ENCODE measurements at places on chromosomes 12 and 14. TPM values are rescaled to one million over a fixed set of nuclear protein-coding genes. Genes with fewer than 3 reads are reported as not detected.

DNA sequence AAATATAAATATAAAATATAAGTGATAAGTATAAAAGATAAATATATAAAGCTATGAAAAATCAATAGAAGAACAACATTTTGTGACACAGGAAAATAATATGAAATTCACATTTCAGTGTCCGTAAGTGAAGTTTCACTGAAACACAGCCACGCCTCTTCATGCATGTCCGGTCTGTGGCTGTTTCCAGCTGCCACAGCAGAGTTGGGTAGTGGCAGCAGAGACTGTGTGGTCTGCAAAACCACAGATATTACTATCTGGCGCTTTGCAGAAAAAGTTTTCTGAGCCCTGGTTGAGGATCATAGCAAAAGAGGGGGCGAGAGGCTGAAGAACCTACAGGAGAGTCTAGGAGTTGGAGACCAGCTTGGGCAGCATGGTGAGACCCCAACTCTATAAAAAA, 780 bp downstream of the SERPINA4 start:
- peaks cover 70% of the 10 kb centered on the region for H3K4me1 ChIP-seq
- no peaks in the 10 kb centered on the region for H3K36me3 ChIP-seq
- H3K27me3 ChIP-seq: no peaks in the 10 kb centered on the region
- H3K27ac ChIP-seq: no peak overlapping the region
- DNase-seq: no peak
- peak overlapping the region; percentile 63 for H3K4me3 ChIP-seq

DNA sequence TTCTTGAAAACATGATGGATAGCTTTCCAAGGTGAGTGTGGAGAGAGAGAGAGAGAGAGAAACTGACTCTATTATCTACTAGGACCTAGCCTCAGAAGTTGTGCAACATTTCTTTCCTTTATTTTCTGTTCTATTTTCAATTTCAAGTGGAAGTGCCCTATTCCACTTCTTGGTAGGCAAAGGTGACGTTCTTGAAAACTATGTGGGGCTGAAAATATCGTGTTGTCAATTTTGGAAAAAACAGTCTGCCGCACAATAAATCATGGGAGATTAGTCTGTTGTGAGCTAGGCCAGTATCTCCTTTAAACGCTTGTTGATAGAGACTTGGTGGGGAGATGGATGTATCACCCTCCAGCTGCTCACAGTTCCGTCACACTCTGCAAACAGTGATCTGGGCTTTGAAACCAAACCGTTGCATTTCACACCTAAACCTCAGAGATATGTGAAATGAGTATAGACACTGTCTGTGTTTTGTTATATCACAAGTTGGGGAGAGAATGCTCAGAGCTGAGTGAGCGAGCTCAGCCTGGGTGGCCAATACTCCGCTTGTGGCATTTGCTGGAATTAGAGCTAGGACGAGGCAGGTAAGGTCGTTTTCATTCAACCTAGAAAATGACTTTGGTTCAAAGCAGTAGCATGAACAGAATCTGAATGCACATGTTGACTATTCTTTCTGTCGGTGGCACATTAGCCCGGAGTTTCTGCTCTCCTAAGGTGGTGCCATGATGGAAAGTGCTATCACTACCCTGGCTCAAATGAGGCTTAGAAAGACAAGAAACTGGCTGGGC, 75.1 kb upstream of the ST8SIA1 start:
- no peaks in the 10 kb centered on the region for H3K36me3 ChIP-seq
- no peaks in the 10 kb centered on the region for H3K27me3 ChIP-seq
- DNase-seq: no peak
- H3K4me1 ChIP-seq: no peaks in the 10 kb centered on the region
- no peak overlapping the region for H3K27ac ChIP-seq
- no peak overlapping the region for H3K4me3 ChIP-seq

GRCh38 chr14:102323102-102323501, 3.6 kb downstream of the ZNF839 start:
- peaks cover 60% of the 10 kb centered on the region for H3K4me1 ChIP-seq
- no peaks in the 10 kb centered on the region for H3K36me3 ChIP-seq
- peak overlapping the region; percentile 96 for H3K27ac ChIP-seq
- peak; percentile 71 for DNase-seq

- no peak for DNase-seq
- no peaks in the 10 kb centered on the region for H3K36me3 ChIP-seq
- no peak overlapping the region for H3K27ac ChIP-seq
- no peaks in the 10 kb centered on the region for H3K27me3 ChIP-seq
Observed at GRCh38 chr12:21992823-21993222, 51.6 kb upstream of the ABCC9 start.

DNA sequence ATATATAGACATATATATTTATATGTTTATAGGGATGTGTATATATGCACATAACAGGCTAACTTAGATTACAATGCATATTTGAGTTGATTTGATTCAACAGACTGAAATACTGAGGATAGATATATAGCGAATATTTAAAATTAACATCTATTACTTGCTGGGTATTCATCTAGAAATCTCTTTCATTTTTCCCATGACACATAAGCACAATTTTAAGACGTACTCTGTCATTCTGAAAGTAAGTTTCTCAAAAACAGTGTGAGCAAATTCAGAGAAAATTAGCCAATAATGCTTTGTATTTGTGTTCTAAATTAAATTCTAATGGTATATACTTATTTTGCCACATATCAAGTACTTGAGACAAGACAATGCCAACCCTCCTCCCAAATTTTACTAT, 907.5 kb upstream of the MDGA2 start:
- H3K36me3 ChIP-seq: no peaks in the 10 kb centered on the region
- H3K27me3 ChIP-seq: no peaks in the 10 kb centered on the region
- no peak for DNase-seq
- H3K4me3 ChIP-seq: no peak overlapping the region
- H3K4me1 ChIP-seq: no peaks in the 10 kb centered on the region

DNA sequence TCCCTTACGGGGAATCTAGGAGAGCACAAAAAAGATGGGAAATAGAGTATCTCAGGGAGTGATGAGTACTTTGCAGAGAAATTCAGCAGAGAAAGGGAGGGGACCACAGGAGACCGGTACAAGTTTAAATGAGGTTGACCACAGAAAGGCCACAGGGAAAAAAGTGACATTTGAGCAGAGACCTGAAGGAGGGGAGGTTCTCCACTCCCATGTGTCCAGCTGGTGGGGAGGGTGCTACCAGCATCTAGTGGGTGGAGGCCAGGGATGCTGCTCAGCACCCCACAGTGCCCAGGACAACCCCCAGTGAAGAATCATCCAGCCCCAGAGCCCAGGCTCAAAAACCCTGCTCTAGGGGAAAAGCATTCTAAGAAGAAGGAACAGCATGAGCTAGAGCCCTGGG, 34.6 kb downstream of the TESC start:
- peaks cover 9% of the 10 kb centered on the region for H3K4me1 ChIP-seq
- no peaks in the 10 kb centered on the region for H3K27me3 ChIP-seq
- H3K4me3 ChIP-seq: no peak overlapping the region
- peaks cover 33% of the 10 kb centered on the region for H3K36me3 ChIP-seq
- DNase-seq: no peak

DNA sequence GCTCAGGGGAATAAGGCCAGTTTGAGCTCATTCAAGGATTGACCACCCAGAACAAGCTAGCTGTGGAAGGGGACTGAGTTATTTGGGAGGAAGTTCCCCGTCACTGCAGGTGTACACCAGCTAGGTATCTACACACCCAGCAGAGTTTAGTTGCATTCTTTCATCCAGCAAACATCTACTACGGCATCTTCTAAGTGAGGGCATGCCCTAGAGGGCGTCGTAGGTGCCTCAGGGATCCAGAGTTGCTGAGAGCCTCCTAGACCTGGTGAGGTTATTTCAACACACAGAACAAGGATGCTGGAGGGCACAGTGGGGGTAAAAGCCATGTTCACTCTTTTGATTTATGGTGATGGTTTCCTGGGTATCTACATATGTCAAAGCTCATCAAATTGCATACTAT, 149.6 kb downstream of the KSR2 start:
- H3K4me1 ChIP-seq: no peaks in the 10 kb centered on the region
- no peak overlapping the region for H3K4me3 ChIP-seq
- H3K27ac ChIP-seq: no peak overlapping the region
- no peak for DNase-seq
- no peaks in the 10 kb centered on the region for H3K27me3 ChIP-seq

DNA sequence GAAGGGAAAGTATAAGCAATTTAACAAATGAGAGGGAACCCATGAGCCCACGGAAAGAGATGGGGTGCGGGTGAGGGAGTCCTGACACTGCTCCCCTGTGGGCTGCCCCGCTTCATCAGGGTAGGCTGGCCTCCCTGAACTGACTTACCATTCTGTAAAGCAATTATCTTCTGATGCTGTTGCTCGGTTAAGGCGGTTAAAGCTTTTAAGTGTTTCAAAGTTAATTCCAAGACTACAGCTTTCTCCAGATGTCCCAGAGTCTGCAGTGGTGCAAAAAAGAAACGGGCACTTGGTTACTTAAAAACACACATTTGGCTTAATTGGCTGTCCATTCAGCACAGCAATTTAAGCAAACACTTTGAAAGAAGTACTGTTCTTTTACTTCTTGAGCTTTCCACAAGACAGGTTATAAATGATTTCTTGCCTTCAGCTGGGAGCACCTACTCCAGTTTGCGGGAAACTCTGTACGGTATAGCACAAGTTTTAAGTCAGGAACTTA, 1.3 kb downstream of the BHLHE41 start:
- H3K4me1 ChIP-seq: peaks cover 20% of the 10 kb centered on the region
- no peak overlapping the region for H3K4me3 ChIP-seq
- no peaks in the 10 kb centered on the region for H3K36me3 ChIP-seq
- no peak overlapping the region for H3K27ac ChIP-seq

DNA sequence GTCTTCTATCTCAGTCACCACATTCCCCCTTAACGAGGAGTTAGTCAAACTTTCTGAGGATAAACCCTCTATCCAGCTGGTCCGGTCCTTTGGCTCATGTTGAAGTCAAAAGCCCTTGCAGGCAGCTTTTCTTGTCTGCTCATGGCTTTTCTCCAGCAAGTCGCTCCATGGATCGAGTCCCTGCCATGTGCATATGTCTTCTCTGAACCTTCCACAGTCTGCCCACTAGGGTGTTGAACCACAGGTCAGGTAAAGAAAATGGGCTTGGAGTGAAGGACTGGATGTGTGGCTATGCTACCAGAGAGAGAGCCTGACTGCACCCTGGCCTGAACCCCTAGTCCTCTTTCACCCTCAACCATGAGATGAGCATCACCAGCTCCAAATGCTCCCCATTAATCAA, 22.8 kb downstream of the C14orf132 start:
- H3K27me3 ChIP-seq: no peaks in the 10 kb centered on the region
- H3K36me3 ChIP-seq: no peaks in the 10 kb centered on the region
- H3K27ac ChIP-seq: no peak overlapping the region
- no peak overlapping the region for H3K4me3 ChIP-seq
- DNase-seq: no peak

GRCh38 chr14:61875483-61875882, 113.3 kb downstream of the SNAPC1 start:
- no peaks in the 10 kb centered on the region for H3K4me1 ChIP-seq
- H3K4me3 ChIP-seq: no peak overlapping the region
- no peak overlapping the region for H3K27ac ChIP-seq

- H3K4me3 ChIP-seq: no peak overlapping the region
- no peak overlapping the region for H3K27ac ChIP-seq
- H3K36me3 ChIP-seq: no peaks in the 10 kb centered on the region
- peaks cover 4% of the 10 kb centered on the region for H3K27me3 ChIP-seq
Observed at GRCh38 chr14:70121521-70121920, 67.2 kb downstream of the SLC8A3 start.

GRCh38 chr14:64227856-64228255, 66.3 kb downstream of the ESR2 start:
- no peaks in the 10 kb centered on the region for H3K4me1 ChIP-seq
- 0 out of 3 replicates have a peak, but pooled peaks cover 3% of the 10 kb centered on the region for H3K36me3 ChIP-seq
- no peak for DNase-seq
- H3K27me3 ChIP-seq: no peaks in the 10 kb centered on the region

DNA sequence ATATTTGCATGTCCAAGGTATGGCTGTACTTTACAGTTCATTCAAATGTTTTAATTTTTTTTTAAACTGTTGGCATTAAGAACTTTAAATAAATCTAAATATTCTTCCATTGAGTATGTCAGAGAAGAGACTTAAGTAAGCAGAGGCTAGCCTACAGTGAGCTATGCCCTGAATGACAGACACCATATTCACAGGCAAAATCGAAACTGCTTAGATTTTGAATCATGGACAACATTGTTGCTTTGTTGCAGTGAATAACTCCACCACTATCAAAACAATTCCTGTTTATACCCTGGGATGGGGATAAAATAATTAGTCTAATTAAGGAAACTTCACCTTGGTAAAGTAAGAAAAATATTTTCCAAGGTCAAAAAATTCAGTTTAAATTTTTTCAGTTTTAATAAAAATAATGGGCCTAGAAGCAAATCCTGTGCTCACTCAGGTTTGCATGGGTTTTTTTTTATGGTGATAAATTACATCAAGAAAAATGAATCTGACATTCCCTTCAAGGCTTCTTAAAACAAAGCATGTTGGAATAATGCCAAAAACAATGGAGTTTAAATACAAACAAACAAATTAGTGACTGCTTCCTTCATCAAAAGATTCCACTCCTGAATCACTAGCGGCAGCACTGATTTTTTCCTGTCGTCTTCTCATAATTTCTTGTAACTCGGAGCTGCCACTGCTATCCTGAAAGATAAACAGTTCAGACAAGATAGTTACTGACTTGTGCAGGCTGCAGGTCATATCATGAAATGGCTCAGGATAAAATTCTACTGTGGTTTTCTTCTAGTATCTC, 168.2 kb downstream of the EPS8 start:
- peaks cover 39% of the 10 kb centered on the region for H3K4me1 ChIP-seq
- H3K27me3 ChIP-seq: no peaks in the 10 kb centered on the region
- no peak for DNase-seq
- peaks cover 14% of the 10 kb centered on the region for H3K36me3 ChIP-seq
- no peak overlapping the region for H3K27ac ChIP-seq

DNA sequence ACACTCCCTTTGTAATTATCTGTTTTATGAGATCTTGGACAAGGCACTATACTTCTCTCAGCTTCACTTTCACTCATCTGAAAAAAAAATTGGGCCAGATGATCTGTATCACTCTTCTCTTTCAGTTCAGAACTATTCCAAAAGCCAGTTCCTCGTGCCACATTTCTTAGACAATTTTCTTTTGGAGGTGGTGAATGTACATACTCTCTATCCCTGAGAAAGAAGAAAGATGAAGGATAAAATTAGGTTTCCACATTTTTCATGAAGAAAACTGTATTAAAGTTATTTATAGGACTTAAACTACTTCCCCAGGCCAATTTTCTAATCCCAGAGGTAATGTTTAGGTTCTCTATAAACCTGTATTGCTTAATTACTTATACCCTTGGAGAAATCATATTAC, 171.6 kb downstream of the SLC6A15 start:
- H3K27me3 ChIP-seq: no peaks in the 10 kb centered on the region
- DNase-seq: no peak
- H3K36me3 ChIP-seq: no peaks in the 10 kb centered on the region
- H3K4me1 ChIP-seq: no peaks in the 10 kb centered on the region
- no peak overlapping the region for H3K27ac ChIP-seq

Gene PLEKHG7
- not detected for total RNA-seq

Gene DTX1
- not detected for total RNA-seq

Gene SYNE2
- 19.5 TPM for total RNA-seq

Gene KRT79
- total RNA-seq: not detected

Gene TRHDE
- total RNA-seq: not detected

Gene KRT77
- total RNA-seq: not detected

Gene VPS33A
- total RNA-seq: 58.0 TPM

Gene AQP2
- not detected for total RNA-seq

Gene ZNF219
- 21.0 TPM for total RNA-seq

Gene DAO
- 1.1 TPM for total RNA-seq

Gene AKAP3
- 0.49 TPM for total RNA-seq
